Lower lobe of right lung (tissue), 2 donors: ENCODE measurements at places on chromosomes 16 and 17.

DNA sequence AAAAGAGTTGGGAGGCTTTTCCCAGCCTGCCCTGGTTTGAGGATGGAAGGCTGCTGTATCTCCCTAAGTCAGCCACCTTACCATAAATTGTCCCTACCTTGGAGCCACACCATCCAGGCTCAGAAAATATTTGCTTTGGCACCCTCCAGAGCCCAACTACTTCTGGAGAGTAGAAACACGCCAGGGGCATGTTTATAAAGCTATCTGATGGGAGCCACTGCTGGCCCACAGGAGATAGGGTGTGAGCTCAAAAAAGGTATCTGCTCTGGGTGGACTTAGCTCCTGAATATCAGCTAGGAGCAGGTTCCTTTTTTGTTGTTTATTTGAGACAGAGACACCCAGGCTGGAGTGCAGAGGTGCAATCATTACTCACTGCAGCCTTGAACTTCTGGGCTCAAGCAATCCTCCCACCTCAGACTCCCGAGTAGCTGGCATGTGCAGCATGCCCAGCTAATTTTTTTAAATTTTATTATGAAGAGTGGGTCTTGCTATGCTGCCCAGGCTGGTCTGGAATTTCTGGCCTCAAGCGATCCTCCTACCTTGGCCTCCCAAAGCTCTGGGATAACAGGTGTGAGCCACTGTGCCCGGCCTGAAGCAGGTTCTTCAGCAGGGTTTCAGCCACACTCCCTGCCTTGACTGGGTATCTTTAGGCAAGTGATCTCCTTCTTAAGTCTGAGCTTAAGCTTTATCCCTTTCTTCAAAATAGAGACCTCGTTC, 147.1 kb downstream of the SALL1 start:
- DNase-seq: no peak

DNA sequence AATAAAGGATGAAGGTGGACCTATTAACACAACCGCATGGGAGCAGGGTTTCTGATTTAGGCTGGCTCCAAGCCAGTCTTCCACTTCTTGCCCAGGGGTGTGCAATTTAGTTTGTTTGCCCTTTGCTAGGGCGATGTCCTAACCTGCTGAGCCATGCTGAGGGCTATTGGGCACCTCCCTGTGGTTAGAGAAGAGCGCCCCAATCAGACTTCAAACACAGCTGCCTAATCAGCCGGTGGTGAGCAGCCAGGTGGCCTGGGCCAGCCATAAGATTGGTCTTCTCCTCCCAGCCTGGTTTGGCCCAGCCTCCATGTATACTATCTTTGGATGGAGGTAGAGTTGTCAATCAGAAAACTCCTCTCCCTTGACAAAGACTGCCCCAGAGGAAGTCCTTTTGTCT, 15.7 kb downstream of the TMEM94 start:
- no peak for DNase-seq

DNA sequence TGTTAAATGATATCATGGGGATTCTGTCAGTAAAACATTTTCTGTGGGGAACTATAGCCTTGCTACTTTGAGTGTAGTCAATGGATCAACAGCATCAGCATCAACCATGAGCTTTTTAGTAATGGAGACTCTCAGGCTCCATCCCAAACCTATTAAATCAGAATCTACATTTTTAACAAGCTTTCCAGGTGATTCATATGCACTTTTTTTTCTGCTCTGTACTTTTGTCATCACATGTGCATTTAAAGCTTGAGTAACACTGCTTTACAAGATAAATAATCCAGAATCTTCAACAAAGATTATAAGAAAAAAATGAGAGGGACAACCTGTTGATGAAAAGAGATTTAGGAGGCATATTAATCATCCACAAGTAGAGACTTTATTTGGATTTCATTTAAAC, 23.5 kb downstream of the NUP93 start:
- DNase-seq: no peak

- peak; percentile 61 for DNase-seq
These were observed 57.8 kb upstream of the TEX2 start for GRCh38 chr17:64320613-64321553.

DNA sequence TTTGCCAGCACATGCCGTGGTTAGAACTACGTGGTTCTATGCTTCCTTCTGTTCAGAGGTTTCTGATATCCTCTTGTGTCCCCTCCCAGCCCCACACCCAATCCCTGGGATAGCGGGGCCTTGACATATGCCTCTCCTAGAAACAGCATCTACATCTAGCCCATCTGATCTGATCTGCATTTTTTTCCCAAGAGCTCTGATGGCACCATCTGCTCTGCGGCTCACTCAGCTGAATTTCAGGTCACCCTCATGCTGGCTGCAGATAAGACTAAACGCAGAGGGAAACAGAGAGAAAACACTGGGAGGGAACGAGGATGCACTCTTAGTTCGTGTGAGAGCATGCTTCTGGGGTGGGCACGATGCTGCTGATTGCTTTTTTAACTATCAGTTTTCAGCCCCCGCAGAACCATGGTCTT, 10.7 kb downstream of the WIPI1 start:
- DNase-seq: no peak

GRCh38 chr16:87060034-87060986, 256.9 kb downstream of the C16orf95 start:
- DNase-seq: no peak

- DNase-seq: no peak
These were observed 202.0 kb upstream of the CPHXL start for GRCh38 chr16:75928295-75928694.

GRCh38 chr16:1778200-1779179, 3.9 kb downstream of the SPSB3 start:
- DNase-seq: no peak

- DNase-seq: no peak
These were observed 140.9 kb downstream of the MRTFB start for GRCh38 chr16:14211856-14212543.

DNA sequence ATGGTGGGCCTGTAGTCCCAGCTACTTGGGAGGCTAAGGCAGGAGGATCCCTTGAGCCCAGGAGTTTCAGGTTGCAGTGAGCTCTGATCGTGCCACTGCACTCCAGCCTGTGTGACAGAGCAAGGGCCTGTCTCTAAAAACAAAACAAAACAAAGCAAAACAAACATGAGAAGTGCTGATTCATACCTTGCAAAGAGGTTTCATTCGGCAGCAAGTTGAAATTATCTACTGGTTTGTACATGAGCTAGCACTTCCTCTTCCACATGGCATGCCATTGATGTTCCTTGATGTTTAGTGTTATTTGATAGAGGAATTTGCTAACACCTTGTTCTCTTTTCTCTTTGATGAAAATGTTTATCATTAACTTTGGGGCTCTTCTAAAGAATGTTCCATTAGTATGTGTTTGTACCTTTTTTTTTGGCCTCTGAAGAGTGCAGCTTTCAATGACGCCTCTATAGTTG, 50.6 kb downstream of the SPECC1 start:
- no peak for DNase-seq

DNA sequence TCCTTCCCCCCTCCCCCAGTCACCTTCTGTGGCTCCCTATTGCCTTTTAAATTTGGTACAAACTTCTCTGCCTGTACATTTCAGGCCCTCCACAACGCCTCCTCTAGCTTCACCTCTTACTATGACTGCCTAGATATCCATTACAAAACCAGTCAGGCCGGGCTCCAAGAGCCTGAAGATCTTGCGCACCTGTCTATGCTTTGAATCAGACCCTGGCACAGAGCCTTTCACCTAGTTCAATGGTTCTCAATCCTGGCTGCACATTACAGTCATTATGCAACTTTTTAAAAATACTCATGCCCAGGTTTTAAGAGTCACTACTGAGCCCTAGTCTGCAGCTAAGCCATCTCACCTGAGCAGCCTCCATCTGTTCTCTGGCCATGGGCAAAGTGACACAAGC, 1.6 kb upstream of the GAS7 start:
- DNase-seq: no peak

DNA sequence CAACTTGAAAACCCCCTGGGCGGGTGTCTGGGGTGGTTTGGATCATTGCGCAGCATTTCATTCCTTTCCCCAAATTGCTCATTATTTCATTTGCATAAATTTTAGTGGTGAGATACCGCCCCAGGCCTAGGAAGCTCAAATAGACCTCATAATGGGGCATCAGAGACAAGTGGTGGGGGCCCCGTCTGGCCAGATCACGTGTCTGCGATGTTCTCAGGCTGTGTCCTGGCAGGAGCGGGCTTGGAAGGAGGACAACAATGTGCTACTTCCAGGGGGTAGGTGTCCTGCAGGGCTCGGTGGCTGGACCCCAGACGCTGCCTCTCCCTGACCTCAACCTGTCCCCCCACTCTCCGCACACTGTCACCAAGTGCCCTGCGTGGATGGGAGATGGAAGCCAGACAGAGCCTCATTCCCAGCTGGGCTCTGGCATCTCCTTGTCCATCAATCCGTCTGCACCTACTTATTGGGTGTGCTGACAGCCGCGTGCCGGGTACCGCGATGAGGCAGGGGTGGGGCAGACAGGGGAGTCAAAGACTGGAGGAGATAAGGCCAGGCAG, 116.9 kb downstream of the NTN1 start:
- DNase-seq: no peak

DNA sequence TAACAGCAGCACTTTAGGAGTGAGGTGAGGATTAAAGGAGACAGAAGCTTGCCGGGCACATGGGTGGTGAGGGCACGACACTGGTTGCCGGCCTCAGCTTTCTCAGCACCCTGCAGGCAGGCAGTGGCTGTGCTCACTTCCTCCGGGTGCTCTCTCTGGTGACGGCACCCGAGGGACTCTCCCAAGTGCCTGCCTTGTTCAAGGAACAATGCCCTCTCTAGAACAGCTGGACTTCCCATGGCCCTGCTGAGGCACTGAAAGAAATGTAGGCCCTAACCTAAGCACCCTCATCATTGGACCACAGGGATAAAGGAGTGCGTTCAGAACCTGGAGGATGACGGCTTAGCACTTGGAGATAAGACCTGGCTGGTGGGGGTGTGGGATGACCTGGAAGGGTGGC, 72.7 kb downstream of the N4BP1 start:
- DNase-seq: no peak

DNA sequence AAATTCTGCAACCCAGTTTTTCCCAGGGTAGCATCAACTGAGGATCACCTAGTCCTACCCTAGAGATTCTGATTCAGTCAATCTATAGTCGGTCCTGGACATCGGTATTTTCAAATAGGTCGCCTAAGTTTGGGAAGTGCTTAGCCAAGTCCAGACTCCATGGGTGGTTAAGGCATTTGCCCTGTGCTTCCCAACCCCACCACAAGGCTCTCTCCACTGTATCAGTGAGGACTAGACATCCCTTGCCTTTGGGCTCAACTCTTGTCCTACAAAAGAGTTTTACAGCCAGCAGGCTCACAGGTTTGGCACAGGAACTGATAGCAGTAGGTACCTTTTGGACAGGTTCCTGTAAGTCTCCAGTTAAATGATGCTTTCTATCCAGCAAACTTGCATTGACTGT, 13.8 kb downstream of the HYDIN start:
- no peak for DNase-seq

- no peak for DNase-seq
These were observed 66.8 kb downstream of the BCAS3 start for GRCh38 chr17:60744355-60744966.

DNA sequence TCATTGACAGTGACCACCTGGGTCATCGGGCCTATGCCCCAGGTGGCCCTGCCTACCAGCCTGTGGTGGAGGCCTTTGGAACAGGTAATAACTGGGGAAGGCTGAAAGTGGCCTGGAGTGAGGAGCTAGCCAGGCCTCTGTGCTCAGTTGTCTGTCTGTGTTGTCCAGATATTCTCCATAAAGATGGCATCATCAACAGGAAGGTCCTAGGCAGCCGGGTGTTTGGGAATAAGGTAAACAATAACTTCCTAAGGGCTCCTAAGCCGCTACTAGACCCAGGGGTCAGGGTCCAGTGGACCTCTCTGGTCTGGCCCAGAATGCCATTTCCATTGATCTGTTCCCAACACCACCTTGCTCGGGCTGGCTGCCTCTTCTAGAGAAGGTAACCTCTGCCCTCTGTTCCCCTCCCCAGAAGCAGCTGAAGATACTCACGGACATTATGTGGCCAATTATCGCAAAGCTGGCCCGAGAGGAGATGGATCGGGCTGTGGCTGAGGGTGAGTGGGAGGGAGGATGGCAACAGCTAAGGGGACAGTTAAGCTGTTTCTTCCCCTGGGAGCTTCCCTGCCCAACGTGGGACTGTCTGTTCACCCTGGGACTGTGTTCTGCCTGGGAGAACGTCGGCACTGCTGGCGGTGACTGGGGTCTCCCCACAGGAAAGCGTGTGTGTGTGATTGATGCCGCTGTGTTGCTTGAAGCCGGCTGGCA, 1.9 kb upstream of the MLX start:
- no peak for DNase-seq

DNA sequence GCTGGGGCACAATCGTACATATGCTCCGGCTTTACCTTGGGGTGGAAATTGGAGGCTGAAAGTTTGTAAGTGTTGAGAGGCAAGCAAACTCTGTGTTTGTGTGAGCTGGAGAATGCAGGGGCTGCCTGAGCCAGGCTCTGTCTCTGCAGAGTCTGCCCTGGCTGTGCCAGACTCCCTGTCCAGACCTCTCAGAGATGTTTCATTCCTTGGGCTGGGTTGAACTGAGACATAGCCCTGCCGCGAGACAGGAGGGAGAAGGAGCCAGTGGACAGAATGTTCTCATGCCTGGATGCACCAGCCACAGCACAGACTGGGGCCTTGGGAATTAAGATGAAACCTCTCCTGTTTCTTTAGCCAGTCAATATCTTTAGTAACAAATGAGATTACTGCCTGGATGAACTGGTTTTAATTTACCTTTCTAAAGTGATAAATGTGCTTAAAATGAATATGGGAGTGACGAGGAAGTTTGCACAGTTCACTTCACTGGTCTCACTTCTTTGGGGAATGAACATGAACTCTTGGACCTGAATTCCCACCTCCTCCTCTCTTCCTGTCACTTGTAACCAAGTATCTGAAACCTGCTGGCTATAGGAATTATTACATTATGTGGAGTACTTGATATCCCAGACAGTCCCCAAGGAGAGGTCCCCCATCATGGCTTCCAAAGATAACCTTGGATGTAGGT, 40.1 kb downstream of the YPEL2 start:
- no peak for DNase-seq

GRCh38 chr17:38724337-38724988, 5.7 kb upstream of the CISD3 start:
- DNase-seq: no peak

GRCh38 chr16:11232852-11233726, 22.9 kb downstream of the SOCS1 start:
- DNase-seq: peak; percentile 80
